Gastrocnemius medialis (tissue), 4 donors: ENCODE measurements at places on chromosomes 12 and 14. TPM values are rescaled to one million over a fixed set of nuclear protein-coding genes. Genes with fewer than 3 reads are reported as not detected.

DNA sequence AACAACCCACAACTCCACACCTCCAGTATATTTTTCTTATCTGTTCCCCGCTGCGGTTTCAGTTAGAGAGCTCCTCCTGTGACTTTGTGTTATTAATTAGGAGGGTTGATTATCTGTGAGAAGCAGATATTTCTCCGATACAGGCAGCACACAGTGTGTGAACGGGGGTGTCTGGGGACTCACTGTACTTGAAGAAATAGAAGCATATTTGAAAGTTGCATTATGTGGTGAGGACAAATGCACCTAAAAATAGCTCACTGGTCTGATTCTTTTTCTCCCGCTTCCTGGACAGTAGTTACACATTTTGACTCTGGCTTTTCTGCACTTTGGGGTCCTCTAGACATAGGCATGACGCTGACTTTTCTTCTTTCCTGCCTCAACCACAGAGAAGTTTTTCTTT is 277.7 kb downstream of the VRK1 start:
- no peaks in the 10 kb centered on the region for H3K36me3 ChIP-seq
- DNase-seq, result no peak
- no peaks in the 10 kb centered on the region for H3K27me3 ChIP-seq
- no peaks in the 10 kb centered on the region for H3K4me1 ChIP-seq
- no peak overlapping the region for H3K4me3 ChIP-seq

DNA sequence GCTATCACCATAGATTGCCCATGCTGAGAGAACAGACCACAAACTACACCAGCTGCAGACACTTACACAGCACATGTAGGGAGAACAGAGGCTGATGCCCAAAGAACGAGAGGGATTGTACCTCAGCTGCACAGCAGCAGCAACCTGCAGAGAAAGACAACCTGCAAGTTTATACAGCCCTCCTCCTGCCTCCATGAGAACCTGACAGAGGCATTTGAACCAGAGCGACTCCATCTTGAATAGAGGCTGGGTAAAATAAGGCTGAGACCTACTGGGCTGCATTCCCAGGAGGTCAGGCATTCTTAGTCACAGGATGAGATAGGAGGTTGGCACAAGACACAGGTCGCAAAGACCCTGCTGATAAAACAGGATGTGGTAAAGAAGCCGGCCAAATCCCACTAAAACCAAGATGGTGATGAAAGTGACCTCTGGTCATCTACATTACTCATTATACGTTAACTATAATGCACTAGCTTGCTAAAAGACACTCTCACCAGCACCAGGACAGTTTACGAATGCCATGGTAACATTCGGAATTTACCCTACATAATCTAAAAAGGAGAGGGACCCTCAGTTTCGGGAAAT is 262.4 kb upstream of the HMGA2 start:
- H3K27ac ChIP-seq, result no peak overlapping the region
- no peak overlapping the region for H3K4me3 ChIP-seq
- DNase-seq, result no peak
- H3K27me3 ChIP-seq, result no peaks in the 10 kb centered on the region

DNA sequence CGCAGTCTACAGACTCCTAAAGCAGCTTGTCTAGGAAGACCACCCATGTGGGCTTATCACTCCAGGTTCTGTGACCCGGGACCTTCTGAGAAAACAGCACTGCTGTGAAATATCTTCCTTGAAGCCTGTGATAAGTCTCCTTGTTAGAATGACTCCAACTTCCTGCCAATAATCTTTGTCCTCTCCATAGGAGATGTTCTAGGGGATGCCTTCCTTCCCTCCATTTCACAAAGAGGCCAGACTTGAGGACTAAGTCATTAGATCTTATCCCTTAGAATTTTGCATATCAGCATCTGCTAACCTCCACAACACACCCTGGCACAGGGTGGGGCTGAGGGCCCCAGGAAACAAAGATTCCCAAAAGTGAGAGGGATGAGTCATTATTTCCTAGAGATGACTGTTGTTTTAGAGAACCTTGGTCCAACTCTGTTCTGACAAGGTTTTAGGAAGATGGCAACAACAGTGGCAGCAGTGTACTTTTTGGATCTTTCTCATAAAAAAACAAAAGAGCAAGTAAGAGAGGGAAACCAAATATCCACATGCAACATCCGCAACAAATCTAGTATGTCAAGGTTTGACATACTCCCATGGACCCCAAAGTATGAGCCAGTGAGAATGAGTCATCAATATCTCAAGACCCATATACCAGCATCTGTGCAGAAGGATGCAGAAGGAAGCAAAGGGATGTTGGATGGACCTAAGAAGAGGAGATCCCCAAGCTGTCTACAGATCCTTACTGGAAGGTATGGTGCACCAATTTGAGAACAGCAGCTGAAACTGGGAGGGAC is 6.0 kb downstream of the LTB4R start:
- peaks cover 31% of the 10 kb centered on the region for H3K27me3 ChIP-seq
- H3K27ac ChIP-seq, result no peak overlapping the region
- DNase-seq, result no peak
- H3K4me1 ChIP-seq, result no peaks in the 10 kb centered on the region
- H3K4me3 ChIP-seq, result no peak overlapping the region
- H3K36me3 ChIP-seq, result no peaks in the 10 kb centered on the region

Gene SIX4
- total RNA-seq, result 27.8 TPM

Gene SRSF9
- total RNA-seq, result 18.6 TPM
